ENCODE measurements at places on chromosomes 12 and 14.

GRCh38 chr12:5768581-5769196 is 176.4 kb downstream of the ANO2 start:
- H3K4me3 ChIP-seq: no peak overlapping the region
- DNase-seq: no peak
- peaks cover 5% of the 10 kb centered on the region for H3K27me3 ChIP-seq
- no peak overlapping the region for H3K27ac ChIP-seq
- H3K36me3 ChIP-seq: no peaks in the 10 kb centered on the region

DNA sequence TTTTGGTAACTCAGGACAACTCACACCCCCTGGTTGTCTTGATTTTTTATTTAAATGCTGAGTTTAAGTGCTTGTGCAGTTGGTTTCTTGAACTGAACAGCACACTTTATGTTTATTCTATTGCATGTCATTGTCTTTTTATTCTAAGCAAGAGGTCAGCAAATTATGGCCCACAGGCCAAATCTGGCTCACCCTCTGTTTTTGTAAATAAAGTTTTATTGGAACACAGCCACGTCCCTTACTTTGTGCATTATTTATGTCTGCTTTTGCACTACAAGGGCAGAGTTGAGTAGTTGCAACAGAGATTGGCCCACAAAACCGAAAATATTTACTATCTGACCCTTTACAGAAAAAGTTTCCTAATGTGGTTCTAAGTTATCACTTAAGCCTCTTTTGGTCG is 52.3 kb downstream of the SUDS3 start:
- no peaks in the 10 kb centered on the region for H3K4me1 ChIP-seq
- DNase-seq: no peak
- no peak overlapping the region for H3K27ac ChIP-seq
- H3K36me3 ChIP-seq: no peaks in the 10 kb centered on the region
- H3K4me3 ChIP-seq: no peak overlapping the region

DNA sequence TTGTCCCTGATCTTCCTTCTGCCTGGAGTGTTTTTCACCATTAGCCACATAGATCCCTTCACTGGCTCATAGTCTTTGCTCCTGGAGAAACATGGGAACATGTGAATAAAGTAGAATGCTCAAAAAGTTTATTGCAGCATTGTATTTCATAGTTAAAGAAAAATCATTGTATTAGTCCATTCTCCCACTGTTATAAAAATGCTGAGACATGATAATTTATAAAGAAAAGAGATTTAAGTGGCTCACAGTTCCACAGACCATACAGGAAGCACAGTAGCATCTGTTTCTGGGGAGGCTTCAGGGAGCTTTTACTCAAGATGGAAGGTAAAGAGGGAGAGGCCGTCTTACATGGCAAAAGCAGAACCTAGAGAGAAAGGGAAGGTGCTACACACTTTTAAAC is 238.3 kb upstream of the OR4E1 start:
- H3K4me3 ChIP-seq: no peak overlapping the region
- peaks cover 5% of the 10 kb centered on the region for H3K27me3 ChIP-seq

- peaks cover 45% of the 10 kb centered on the region for H3K4me1 ChIP-seq
- peaks cover 49% of the 10 kb centered on the region for H3K36me3 ChIP-seq
- H3K4me3 ChIP-seq: no peak overlapping the region
- no peak for DNase-seq
- H3K27me3 ChIP-seq: no peaks in the 10 kb centered on the region
Measured at GRCh38 chr14:89399157-89399556, 17.9 kb downstream of the FOXN3 start.

DNA sequence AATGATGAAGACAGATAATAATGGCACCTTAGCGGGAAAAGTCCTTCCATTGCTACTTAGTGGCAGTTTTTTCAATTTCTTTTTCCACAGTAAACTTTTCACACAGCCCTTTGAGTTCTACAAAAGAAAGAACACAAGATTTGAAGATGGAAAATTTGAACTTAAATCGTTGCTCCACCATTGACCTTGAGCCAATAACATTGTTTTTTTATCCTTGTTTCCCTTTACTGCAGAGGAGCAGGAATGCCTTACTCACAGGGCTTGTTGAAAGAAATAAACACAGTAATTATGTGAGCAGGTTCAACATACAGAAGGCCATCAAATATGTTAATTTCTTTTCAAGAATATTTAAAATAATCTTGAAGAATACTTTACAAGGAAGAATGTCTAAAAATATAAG is 181.5 kb upstream of the KRR1 start:
- H3K36me3 ChIP-seq: no peaks in the 10 kb centered on the region
- H3K27ac ChIP-seq: no peak overlapping the region
- no peaks in the 10 kb centered on the region for H3K4me1 ChIP-seq
- peaks cover 32% of the 10 kb centered on the region for H3K27me3 ChIP-seq

All from activated T-helper 2 cell treated with anti-CD3 and anti-CD28 coated beads, Interferon-gamma antibody, Interleukin-2, Interleukin-4, amounts not matched to agents 10 μg/mL and 5 μg/mL and 100 μg/mL, durations not matched to agents 14 hours and 24 hours and 36 hours (primary cell).